ENCODE measurements at places on chromosomes 12 and 14.

DNA sequence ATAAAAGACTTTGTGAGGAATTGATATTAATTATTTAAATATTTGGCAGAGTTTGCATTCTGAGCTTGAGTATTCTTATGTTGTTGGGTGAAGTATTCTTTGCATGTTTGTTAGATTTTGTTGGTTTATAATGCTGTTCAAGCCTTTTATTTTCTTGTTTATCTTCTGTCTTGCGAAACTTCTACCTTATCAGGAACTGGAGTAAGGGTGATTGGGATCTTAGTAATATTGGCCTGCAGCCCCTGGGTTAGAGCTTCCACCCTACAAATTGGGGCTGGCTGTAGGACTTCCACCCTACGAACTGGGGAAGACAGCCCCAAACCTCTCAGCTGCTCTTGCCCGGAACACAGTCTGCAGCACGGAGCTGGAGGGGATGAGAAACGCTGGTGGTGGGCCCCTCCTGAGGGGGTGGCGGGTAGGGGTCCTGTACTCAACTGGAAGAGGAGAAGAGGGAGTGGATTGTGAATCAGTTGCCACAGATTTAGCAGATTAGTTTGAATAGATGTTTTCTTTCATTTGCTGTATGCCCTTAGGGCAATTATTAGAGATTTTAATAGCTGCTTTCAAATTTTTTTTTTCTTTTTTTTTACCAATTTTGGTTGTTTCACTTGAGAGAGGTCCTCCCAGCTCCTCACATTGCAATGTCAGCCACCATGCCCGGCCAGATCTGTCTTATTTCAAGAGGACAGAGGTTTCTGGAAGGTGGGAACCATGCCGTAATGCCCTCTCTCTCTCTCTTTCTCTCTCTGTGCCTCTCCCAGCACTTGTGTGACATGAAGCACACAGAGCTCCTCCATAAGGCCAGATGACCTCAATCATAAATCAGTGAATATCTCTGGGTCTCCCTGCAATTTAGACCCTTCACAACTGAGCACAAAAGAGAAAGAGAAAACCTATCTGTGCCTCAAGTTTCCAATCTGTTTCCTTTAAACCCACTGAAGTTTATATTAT is 123.4 kb downstream of the DICER1 start:
- no peaks in the 10 kb centered on the region for H3K36me3 ChIP-seq
- H3K27ac ChIP-seq: no peak overlapping the region
- no peak for DNase-seq
- peaks cover 17% of the 10 kb centered on the region for H3K27me3 ChIP-seq
- H3K4me3 ChIP-seq: no peak overlapping the region

GRCh38 chr12:98951406-98951805 is 306.3 kb downstream of the APAF1 start:
- DNase-seq: no peak
- no peak overlapping the region for H3K27ac ChIP-seq
- no peaks in the 10 kb centered on the region for H3K27me3 ChIP-seq
- no peaks in the 10 kb centered on the region for H3K36me3 ChIP-seq
- H3K4me1 ChIP-seq: no peaks in the 10 kb centered on the region
- no peak overlapping the region for H3K4me3 ChIP-seq

GRCh38 chr12:108812324-108812723 is 45.1 kb downstream of the SSH1 start:
- no peaks in the 10 kb centered on the region for H3K4me1 ChIP-seq
- no peak overlapping the region for H3K4me3 ChIP-seq
- no peaks in the 10 kb centered on the region for H3K27me3 ChIP-seq
- DNase-seq: no peak

GRCh38 chr12:119713551-119714031 is 45.7 kb downstream of the PRKAB1 start:
- H3K27ac ChIP-seq: no peak overlapping the region
- H3K36me3 ChIP-seq: no peaks in the 10 kb centered on the region
- H3K4me3 ChIP-seq: no peak overlapping the region

GRCh38 chr12:8890313-8891085 is 23.8 kb upstream of the PHC1 start:
- H3K4me1 ChIP-seq: 0 out of 2 replicates have a peak, but pooled peaks cover 3% of the 10 kb centered on the region
- no peak overlapping the region for H3K27ac ChIP-seq
- H3K4me3 ChIP-seq: peak overlapping the region; percentile 43
- peak; percentile 63 for DNase-seq
- H3K36me3 ChIP-seq: no peaks in the 10 kb centered on the region

DNA sequence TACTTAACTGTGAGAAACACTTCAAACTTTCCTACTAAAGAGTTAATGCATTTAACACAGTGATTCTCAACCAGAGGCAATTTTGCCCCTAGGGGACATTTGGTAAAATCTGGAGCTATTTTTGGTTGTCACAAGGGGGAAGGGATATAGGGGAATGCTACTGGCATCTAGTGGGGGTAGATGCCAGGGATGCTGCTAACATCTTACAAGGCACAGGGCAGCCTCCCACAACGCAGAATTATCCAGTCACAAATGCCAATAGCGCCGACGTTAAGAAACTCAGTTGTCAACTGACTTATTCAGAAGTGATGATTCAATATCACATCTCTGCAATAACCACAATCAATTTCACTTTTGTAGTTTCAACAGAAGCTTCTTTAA is 2.0 kb downstream of the EEA1 start:
- H3K4me1 ChIP-seq: peaks cover 34% of the 10 kb centered on the region
- peak overlapping the region; percentile 59 for H3K4me3 ChIP-seq
- no peaks in the 10 kb centered on the region for H3K27me3 ChIP-seq
- H3K27ac ChIP-seq: peak overlapping the region; percentile 76

- no peak for DNase-seq
- H3K27ac ChIP-seq: no peak overlapping the region
- H3K27me3 ChIP-seq: no peaks in the 10 kb centered on the region
- H3K4me3 ChIP-seq: no peak overlapping the region
These were observed 224.0 kb upstream of the PLXNC1 start for GRCh38 chr12:93924367-93924766.

DNA sequence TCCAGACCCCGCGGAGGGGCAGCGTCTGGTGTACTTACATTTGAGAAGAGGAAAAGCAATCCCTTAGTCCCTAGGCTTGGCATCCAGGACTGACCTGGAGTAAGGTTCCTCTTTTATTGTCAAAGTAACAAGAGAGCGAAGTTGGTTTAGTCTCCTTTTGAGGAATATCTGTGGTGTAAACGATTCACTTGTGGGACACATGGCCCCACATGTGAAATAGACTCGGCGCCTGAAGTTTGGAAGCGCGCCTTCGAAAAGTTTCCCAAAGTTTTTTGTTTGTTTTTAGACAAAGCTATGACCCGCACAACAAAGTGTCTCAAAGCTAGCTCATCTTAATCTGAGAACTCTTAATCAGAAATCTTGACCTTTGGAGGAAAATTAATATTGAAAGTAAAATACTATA is 744 bp downstream of the STYX start:
- no peaks in the 10 kb centered on the region for H3K27me3 ChIP-seq
- no peak for DNase-seq
- 0 out of 2 replicates have a peak, but pooled peaks cover 2% of the 10 kb centered on the region for H3K36me3 ChIP-seq
- peak overlapping the region; percentile 94 for H3K4me3 ChIP-seq
- 0 out of 2 replicates have a peak overlapping the region, but pooled peaks have one; percentile 10 for H3K27ac ChIP-seq
- peaks cover 6% of the 10 kb centered on the region for H3K4me1 ChIP-seq

DNA sequence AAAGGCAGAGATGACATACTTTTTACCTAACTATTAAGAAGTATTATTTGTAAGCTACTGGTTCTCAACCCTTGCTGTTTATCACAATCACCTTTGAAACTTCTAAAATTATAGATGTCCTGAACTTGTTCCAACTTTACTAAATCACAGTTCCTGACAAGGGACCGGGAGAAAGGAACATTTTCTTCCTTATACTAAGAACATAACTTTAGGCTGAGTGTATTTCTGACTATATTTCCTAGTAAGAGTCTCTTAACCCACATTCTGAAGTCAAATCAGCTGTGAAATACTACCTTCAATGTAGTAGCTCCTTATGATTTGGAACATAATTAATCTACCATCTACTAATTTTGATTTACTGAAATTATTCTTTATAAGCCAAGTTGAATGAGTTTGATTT is 80.2 kb downstream of the BAZ1A start:
- no peaks in the 10 kb centered on the region for H3K27me3 ChIP-seq
- H3K4me3 ChIP-seq: no peak overlapping the region
- no peaks in the 10 kb centered on the region for H3K36me3 ChIP-seq
- no peak overlapping the region for H3K27ac ChIP-seq
- no peak for DNase-seq
- H3K4me1 ChIP-seq: no peaks in the 10 kb centered on the region

- H3K4me3 ChIP-seq: peak overlapping the region; percentile 94
- DNase-seq: no peak
- H3K4me1 ChIP-seq: no peaks in the 10 kb centered on the region
- H3K36me3 ChIP-seq: peaks cover 21% of the 10 kb centered on the region
- peak overlapping the region; percentile 99 for H3K27ac ChIP-seq
These were observed 1.4 kb downstream of the FOXA1 start for GRCh38 chr14:37593511-37594237.

GRCh38 chr12:68489273-68489672 is 121.4 kb upstream of the RAP1B start:
- DNase-seq: no peak
- no peak overlapping the region for H3K27ac ChIP-seq
- no peaks in the 10 kb centered on the region for H3K27me3 ChIP-seq
- no peaks in the 10 kb centered on the region for H3K36me3 ChIP-seq
- H3K4me1 ChIP-seq: no peaks in the 10 kb centered on the region

DNA sequence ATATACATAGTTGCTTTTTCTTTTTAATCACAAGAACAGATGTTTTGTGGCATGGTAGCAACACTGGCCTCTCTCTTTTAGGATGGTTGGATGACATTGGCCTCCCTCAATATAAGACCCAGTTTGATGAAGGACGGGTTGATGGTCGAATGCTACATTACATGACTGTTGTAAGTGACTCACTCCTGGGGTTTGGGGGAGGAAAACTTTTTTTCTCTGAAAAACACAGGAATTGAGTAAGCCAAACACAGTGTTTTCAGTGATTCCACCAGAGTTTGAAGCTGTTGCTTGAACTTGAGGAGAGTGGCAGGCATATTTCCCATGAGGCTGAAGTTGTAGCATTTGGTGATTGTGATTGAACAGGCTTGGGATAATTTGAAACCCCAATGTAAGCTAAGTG is 13.7 kb upstream of the REP15 start:
- 0 out of 2 replicates have a peak, but pooled peaks cover 8% of the 10 kb centered on the region for H3K36me3 ChIP-seq
- no peak overlapping the region for H3K27ac ChIP-seq
- no peaks in the 10 kb centered on the region for H3K4me1 ChIP-seq
- H3K4me3 ChIP-seq: no peak overlapping the region

DNA sequence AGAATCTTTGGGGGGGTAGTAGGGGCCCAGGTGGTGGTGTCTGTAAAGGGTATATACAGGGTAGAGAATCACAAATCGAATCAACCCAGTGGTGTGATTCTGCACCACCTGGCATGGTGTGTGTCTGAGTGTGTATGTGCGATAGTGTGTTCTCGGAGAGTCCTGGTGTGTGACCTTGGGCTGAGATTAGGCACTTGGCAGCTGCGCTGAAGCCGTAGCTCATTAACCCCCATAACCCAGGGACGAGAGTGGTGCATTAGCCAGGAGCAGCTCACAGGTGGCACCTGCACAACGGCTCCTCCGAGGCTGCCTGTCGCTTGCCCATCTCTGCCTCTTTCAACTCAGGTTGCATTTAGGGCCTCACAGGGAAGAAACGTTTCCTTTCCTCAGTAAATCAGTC is 15.6 kb upstream of the TESC start:
- H3K4me1 ChIP-seq: no peaks in the 10 kb centered on the region
- H3K36me3 ChIP-seq: no peaks in the 10 kb centered on the region
- DNase-seq: no peak
- H3K4me3 ChIP-seq: no peak overlapping the region
- H3K27ac ChIP-seq: no peak overlapping the region

DNA sequence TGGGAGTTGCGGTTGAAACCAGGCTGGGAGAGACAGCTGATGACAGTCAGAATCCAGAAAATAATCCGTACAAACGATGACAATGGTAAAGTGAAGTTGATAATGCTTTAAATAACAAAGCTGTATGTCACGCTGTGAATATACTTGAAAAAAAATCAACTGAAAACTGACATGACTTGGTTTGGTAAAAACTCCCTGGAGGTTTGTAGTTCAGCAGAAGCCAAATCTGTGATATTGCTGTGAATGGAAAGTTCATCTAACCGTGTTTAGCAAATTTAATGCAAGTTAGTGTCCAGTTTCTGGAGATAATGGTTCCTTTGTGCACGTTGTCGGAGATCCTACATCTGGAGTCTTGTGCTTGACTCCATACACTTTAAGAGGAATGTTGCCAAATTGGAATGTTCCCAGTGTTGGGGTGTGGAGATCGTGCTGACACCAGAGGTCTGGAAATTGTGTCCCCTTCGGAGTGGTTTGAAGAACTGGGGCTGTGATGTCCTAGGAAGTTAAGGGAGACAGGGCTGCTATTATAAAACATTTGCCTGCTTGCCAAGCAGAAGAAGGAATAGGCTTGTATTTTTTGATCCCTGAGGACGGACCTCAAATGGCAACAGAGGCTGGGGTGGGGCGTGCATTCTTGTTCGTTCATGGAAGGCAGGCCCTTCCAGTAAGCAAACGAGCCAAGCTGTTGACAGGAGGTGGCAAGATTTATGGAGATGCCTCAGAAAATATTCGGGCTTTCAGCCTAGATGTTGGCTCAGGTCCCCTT is 30.6 kb downstream of the PPFIBP1 start:
- no peak overlapping the region for H3K4me3 ChIP-seq
- H3K27me3 ChIP-seq: no peaks in the 10 kb centered on the region
- H3K27ac ChIP-seq: no peak overlapping the region
- H3K36me3 ChIP-seq: no peaks in the 10 kb centered on the region
- H3K4me1 ChIP-seq: peaks cover 19% of the 10 kb centered on the region

GRCh38 chr14:72904840-72905561 is 11.1 kb upstream of the DPF3 start:
- no peaks in the 10 kb centered on the region for H3K36me3 ChIP-seq
- peaks cover 10% of the 10 kb centered on the region for H3K27me3 ChIP-seq
- DNase-seq: peak; percentile 58
- no peaks in the 10 kb centered on the region for H3K4me1 ChIP-seq
- no peak overlapping the region for H3K27ac ChIP-seq

DNA sequence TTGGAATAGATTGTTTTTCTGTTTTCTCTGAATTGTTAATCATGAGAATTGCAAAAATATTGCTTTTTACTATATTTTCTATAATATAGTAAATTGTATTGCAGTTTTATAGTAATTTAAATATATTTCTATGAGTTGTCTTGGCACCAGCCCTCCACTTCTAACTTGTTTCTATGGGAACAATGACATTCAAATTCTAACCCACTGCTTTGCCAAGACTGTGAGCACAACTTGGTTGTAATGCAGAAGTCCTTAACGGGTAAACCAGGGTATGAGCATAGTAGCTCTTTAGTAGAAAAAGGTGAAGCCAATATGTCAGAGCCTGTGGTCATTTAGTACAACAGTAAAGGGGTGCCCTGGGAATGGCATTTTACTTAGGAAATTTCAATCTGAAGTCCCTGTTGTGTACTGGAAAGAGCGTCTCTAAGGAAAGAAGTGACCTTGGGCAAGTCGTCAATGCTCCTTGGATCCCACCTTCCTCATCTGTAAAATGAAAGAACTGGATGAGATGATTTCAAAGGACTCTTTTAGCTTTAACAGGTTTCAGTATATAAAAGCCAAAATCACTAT is 283.3 kb downstream of the ATP23 start:
- no peaks in the 10 kb centered on the region for H3K4me1 ChIP-seq
- H3K36me3 ChIP-seq: no peaks in the 10 kb centered on the region
- no peaks in the 10 kb centered on the region for H3K27me3 ChIP-seq
- no peak for DNase-seq
- no peak overlapping the region for H3K27ac ChIP-seq

All from PC-9 (cell line).